Activated naive CD4-positive, alpha-beta T cell (primary cell): ENCODE measurements at places on chromosomes 2 and 18.

- DNase-seq, result no peak
Observed at GRCh38 chr2:54723996-54724559, 616 bp downstream of the EML6 start.

DNA sequence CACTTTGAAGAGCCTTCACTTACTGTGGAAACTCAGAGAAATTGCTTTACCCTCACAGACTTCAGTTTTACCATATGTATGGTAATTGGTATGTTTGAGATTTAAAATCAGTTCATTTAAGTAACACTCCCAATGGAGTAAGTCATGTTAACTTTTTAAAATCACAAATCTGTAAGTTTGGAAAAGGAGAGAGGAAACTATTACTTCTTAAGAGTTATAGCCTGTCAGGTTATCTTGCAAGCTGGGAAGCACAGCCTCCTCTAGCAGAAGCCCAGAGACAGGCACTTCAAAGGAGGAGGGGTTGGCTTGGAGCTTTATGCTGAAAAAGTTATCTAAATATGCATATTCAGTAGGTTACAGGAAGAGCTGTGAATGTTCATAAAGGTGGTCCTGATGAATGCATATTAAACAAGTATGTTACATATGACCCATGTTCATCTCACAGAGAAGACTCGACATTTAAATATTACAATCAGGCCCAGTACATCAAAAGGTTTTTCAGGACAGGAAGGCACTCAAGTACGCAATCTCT, 102.5 kb downstream of the XRCC5 start:
- DNase-seq, result no peak

GRCh38 chr2:236577481-236578410, 8.1 kb downstream of the ACKR3 start:
- no peak for DNase-seq

- DNase-seq, result no peak
Observed at GRCh38 chr2:120396861-120397811, 51.2 kb downstream of the INHBB start.

GRCh38 chr2:182023235-182023634, 37.6 kb downstream of the PPP1R1C start:
- DNase-seq, result no peak

DNA sequence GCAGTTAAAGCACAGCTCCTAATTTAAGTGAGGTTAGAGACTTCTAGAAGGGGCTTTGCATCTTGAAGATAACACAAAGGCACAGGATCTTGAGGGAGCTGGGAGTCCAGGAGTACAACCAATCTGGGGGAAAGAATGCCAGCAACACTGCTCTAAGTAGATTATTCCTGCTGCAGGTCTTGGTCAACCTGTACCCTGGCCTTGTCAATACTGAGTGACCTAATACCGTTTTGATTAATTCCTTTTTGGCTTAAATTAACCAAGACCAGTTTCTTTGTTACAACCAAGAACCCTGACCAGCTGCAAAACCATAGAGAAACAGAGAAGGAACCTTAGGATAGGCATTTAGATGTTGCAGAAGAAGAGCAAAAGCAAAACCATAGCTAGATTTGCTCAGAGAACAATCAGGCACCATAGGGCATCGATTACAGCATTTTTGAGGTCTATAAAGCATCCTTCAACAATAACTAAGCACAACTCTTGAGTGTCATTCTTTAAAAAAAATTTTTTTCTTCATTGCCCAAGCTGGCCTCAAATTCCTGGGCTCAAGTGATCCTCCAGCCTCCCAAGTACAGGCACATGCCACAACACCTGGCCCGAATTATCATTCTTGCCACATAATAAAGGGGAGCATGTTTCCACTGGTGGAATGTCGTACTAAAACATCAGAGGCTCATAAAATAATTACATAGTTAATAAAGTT, 6.3 kb downstream of the STARD7 start:
- DNase-seq, result no peak

- DNase-seq, result no peak
Observed at GRCh38 chr2:110804915-110805314, 72.5 kb downstream of the ACOXL start.

DNA sequence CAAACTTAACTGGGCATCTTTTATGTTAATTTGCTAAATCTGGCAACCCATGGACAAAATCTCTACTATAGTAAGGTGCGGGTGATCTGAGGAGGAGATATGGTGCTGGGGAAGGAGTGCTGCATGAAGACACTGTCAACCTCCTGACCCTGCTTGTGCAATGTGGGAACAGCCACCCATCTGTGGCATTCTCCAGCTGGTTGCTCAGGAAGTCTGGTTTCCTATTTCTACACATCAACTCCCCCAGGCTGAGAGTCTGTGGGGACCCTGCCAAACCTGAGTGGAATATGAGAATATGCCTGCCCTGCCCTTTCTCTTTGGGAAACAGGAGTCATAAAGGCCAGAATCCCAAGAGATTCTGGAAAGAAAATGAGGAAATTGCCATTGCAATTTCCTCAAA, 60.1 kb upstream of the PAX3 start:
- no peak for DNase-seq

DNA sequence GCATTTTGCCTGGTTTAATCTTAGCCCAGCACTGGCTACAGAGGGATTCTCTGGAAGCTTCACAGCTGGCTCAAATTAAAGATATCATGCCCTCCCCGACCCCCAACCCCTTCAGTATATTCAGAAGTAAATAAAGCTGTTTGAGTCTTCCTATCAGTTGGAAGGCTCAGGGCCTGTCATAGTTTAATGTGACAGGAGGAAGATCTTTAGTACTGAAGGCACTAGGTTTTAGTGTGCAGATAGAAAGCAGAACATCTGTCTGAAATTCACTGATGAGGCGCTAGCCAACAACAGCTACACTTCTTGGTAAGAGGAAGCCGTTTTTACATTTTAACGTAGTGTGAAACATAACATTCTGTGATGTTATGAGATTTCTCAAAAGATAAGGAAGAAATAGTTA, 969.1 kb upstream of the CDH2 start:
- DNase-seq, result no peak

- no peak for DNase-seq
Observed at GRCh38 chr18:23188068-23188760, 52.9 kb downstream of the CABLES1 start.

- no peak for DNase-seq
Observed at GRCh38 chr2:58414506-58414905, 173.4 kb upstream of the FANCL start.

- no peak for DNase-seq
Observed at GRCh38 chr2:45585267-45585861, 25.7 kb downstream of the SRBD1 start.

GRCh38 chr18:69951182-69951581, 3.5 kb upstream of the CD226 start:
- DNase-seq, result no peak

DNA sequence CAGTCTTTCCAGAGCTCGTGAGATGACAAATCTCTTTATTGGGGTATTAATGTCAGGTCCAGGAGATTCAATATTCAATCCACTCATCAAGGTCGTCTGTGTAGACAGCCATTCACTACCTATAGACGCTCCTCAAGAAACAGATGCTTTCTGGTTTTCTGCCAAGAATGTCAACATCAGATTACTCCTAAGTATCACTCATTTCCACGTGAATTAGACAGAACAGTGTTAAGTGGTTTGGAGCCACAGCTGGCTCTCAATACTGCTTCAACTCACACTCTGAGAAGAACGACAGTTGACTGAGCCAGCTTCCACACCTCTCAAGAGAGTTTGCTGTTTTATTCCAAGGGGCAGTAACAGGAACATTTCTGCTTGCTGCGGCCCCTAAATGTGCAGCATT, 113.5 kb upstream of the NEDD4L start:
- no peak for DNase-seq

DNA sequence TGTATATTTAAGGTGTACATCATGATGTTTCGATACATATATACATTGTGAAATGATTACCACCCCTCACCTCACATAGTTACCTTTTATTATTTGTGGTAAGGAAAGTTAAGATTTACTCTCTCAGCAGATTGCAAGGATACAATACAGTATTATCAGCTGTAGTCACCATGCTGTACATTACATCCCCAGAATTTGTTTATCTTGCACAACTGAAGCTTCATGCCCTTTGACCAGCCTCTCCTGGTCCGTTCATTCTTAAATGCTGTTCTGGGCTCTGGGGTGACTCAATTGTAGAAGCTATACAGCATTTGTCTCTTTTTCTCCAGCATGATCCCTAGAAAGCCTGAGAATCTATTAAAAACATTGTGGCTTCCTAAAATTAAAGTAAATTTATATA, 90.8 kb downstream of the PTPRM start:
- DNase-seq, result no peak

GRCh38 chr2:637804-638203, 39.4 kb downstream of the TMEM18 start:
- no peak for DNase-seq

DNA sequence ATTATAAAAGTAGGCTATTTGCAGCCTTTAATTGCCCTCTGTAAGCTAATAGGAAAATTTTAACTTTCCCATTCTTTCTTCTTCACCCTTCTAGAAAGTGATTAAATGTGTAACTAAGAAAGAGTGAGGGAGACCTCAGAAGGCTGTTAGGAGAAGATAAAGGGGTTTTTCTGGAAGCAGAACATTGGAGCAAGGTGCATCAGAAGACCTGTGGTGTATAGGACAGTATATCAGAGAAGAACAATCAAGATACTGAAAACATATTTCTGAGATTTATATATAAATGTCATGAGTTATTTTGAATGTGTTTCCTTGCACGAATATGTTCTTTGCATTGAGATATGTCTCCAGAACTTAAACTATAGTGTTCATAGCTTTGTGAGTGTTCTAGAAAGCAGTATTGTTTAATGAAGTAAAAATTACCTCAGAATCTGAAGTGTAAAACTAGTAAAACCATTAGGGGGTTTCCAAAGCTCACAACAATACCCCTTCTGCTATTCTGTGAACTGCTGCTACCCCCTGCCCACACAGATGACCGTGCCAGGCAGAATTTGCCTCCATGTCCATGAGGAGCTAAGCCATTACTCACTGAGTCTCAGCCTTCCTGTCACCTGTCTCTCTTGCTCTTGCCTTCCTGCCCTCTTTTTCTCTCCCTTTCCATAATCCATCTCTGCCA, 537.9 kb downstream of the EPHA4 start:
- DNase-seq, result no peak

DNA sequence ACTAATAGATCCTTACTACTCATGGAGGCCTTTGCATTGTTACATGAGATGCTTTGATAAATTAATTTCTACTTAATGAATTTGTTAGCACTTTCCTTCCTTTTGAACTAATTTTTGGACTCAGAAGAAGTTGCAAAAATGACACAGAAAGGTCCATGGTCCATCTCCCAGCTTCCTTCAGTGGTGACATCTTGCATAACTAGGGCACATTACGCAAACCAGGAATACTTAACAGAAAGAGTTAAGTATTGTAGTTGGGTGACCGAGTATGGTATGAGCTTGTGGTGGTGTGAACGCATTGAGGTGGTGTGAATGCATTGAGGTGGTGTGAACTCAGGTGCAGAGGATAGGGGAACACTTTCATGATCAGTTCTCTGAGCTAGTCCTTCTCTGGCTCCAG, 151.1 kb upstream of the TWIST2 start:
- DNase-seq, result no peak

- DNase-seq, result no peak
Observed at GRCh38 chr18:74402806-74403433, 54.2 kb downstream of the DIPK1C start.

- DNase-seq, result no peak
Observed at GRCh38 chr2:52594026-52594425, 1173.6 kb upstream of the CHAC2 start.

DNA sequence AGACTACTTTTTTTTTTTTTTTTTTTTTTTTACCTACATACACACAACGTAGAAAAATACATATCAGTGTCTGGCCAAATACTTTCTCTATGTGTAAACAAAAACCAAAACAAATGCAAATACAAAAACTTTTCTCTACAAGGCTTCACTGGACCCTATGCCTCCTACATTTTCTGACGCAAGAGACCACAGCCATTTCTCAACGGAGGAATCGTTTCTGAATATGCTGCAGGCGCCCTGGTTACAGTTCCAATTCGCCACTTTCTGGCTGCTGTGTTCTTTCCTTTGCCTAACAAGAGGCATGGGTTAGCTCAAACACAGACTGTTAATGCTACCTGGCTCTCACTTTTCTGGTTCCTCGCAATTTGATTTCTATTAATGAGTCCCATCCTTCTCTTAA, 96.4 kb downstream of the EPB41L3 start:
- no peak for DNase-seq

GRCh38 chr18:9082711-9083510, 19.6 kb upstream of the NDUFV2 start:
- DNase-seq, result no peak
